Naive B cell (primary cell): ENCODE measurements at places on chromosomes 6 and 20.

DNA sequence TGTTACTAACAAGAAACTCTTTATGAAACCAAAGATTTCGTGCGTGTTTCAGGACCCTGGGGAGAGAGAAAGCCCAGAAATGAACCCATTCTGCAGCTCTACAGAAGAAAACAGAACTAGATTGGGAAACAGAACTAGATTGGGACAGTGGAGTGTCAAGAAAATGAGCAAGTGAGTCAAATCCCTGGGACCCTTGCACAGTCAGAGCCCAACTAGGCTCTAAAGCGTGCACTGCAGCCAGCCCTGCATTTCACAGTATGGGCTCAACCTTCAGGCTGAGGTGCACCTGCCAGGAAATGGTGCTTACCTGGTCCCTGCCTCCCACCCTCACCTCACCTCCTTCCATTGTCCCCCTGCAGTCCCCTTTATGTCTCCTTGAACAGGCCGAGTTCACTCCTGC, 39.7 kb downstream of the BFSP1 start:
- no peak for DNase-seq

DNA sequence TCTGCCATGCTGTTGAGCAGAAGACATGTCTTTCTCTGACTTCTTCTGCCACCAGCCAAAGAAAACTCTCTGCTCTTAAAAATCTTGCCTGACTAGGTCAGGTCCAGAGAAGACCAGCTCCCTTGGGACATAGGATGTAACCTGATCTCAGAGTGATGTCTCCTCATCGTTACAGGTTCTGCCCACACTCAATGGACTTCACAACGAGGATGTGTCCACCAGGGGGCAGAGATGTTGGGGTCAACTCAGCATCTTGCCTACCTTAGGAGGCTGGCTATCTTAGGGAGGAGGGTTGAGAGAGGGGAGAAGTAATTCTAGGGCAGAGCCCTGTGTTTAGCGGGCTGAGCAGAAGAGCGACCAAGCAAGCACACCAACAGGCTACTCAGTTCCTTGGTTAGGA, 207.6 kb upstream of the CDH4 start:
- DNase-seq = no peak

- DNase-seq = no peak
Observed at GRCh38 chr6:168640181-168640580, 199.2 kb downstream of the SMOC2 start.

GRCh38 chr6:101286146-101286545, 107.4 kb upstream of the GRIK2 start:
- DNase-seq = no peak

GRCh38 chr20:50995506-50995905, 27.4 kb downstream of the KCNG1 start:
- DNase-seq = no peak

GRCh38 chr6:134721060-134721405, 228.9 kb downstream of the ALDH8A1 start:
- DNase-seq = no peak

DNA sequence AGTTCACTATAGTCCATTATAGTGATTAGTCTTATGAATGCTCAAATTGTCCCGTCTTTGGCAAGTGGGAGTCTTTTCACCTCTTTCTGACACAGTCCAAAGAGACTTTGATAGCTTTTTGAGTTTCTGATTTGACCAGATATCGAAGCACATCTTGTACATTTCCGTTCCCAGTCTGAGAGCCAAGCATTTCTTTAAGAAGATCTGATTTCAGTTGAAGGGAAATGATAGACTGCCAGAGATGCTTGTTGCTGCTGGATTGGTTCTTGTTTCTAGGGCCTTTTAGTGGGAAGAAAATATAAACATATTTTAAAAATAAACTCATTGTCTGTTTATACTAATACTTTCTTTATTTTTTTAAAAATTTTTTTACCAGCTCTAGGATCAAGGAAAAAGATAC, 54.1 kb upstream of the IER3 start:
- DNase-seq = no peak

GRCh38 chr20:7654231-7654630, 286.0 kb downstream of the HAO1 start:
- no peak for DNase-seq

- no peak for DNase-seq
Observed at GRCh38 chr6:9936551-9936950, 478.3 kb downstream of the TFAP2A start.

DNA sequence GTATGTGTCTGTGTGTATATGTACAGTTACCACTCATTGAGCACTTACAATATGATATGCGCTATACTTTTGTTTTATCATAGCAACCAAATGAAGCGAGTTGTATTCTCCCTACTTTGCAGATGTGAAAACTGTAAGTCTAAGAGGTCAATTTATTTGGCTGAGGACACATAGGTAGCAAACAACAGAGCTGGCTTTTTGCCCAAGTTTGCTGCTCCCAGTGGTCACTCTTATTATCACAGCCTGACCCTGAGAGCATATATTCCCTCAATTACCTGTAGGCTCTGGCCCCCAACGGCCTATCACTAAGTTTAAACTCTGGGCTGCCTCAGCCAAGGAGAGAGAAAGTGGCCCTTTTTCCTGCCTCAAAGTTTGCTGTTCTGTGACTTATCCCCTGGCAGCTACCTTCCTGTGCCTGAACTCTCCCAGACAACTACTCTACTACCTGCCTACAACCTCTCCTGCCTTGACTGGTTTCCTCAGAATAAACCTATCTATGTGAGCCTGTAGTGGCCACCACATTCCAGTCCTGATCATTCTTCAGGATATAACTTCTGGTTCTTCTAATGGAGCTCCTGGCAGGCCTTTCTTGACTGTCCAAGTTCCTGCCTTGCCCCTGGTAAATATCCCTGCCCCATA, 221.8 kb downstream of the FRK start:
- DNase-seq = no peak

- no peak for DNase-seq
Observed at GRCh38 chr6:48512390-48512789, 401.4 kb upstream of the PTCHD4 start.
